ENCODE measurements at places on chromosomes 12 and 14.

GRCh38 chr12:58533652-58534051 lies 386.7 kb downstream of the LRIG3 start:
- DNase-seq: no peak

DNA sequence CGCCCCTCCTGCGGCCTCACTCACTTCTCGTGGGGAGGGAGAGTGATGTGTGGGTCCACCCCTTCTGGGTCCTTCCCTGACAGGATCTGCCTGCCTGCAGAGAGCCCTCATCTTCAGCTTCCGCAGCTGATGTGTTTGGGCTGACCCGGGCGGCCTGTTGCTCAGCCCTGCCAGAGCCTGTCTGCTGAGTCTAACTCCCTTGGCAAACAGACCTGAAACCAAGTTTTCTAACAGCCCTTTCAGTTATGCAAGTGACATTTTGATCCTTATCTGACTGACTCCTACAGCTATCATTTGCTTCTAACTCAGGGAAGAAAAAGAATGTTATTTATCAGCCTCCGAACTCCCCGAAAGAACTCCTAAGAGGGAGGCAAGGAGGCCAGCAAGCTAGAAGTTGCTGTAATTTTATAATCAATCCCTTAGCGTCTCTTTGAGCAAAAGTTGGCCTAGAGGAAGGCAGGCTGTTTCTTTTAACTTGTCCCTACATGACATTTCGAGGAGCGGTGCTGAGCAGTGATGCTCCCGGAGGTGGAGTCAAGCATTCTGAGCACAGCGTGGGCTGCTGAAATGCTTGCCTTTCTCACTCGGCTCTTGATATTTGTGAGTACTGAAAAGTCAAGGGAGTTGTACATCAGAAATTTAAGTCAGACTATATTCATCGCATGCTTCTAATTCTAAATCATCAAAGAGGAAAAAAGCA lies 31.5 kb upstream of the CACNA2D4 start:
- no peak for DNase-seq

DNA sequence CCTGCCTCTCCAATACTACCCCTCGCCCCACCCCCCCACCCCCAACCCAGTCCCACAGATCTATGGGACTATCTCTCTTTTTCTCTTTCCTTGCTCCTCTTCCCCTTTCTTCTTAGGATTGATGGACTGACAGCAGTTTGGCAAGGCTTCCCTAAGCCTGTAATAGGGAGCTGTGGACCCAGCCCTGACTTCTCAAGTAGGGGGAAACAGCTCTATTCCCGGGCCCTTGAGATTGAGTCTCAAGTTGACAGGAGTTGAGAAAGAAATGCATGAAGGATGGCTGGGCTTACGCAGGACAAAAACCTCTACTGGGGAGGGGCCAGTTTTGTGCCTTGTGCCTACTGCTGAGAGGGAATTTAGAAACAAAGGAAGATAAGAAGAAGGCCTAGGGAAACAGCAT lies 60.4 kb downstream of the SMUG1 start:
- no peak for DNase-seq

DNA sequence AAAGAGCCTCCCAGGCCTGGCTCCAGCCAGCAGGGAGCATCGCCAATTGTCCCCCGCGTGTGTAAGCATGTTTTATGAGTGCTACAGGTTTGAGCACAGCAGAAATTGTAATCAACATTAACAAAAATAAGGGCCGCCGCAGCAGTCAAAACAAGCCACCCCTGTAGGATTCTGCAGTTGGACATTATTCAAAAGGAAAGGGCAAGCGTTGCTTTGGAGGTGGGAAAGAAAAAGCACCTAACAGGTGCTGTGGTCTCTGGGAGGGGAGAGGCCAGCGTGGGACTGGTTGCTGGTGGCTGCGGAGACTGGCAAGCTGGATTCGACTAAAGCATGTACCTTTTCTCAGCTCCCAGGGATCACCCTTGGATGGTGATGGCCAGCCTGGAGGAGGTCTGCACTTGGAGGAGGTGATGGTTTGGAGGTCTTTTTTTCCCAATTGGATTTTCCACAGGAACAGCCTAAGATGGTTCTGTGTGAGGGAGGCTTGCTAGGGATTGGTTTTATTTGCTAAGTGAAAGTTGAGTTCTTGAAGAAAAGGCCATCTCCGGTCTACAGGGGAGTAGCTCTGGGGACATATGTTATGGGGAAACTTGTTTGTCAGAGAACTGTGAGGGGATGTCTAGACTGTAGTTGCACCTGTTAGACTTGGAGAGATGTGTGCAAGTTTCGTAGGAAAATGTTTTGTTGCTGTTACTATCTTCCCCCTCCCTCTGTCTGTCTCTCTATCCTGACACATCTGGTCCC lies 2.0 kb downstream of the DYRK2 start:
- DNase-seq: peak; percentile 20

DNA sequence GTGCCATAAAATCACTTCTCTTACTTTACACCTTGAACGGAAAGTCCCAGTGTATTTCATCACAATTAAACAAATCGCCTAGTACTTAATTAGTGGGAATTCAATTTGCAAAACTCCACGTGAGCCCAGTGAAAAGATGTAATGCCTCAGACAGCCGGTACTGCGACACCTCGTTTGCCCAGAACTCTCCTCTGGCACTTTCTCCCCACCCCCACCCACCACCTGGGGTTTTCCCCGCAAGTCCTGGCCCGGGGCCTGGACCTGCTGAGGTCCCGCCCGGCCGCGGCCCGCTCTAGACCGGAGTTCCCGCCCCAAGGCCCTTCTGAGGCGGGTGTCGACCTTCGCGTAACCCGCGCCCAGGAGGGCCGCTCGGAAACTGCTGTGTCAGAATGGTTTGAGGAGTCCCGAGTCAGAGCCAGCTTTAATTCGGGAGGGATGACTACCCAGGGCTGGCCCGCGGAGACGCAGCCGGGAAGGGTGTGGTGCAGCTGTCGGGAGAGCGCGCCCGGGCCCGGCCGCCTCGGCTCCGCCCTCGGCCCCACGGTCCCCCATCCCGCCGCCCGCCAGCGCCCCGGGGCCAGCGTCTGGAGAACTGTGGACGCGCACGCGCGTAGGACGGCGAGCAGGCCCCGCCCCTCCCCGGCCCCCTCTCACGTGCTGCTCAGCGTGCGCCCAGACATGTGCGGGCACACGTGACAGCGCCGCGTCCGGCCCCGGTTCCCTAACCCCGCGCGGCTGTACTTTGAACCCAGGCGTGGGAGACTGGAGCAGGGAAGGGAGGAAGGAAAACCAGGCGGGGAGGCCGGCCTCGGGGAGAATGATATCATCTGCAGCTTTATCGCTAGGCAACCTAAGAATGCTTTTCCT lies 10.8 kb downstream of the BHLHE41 start:
- DNase-seq: peak; percentile 89

- DNase-seq: peak; percentile 51
Observed at GRCh38 chr12:40336573-40337199, 111.9 kb downstream of the LRRK2 start.

DNA sequence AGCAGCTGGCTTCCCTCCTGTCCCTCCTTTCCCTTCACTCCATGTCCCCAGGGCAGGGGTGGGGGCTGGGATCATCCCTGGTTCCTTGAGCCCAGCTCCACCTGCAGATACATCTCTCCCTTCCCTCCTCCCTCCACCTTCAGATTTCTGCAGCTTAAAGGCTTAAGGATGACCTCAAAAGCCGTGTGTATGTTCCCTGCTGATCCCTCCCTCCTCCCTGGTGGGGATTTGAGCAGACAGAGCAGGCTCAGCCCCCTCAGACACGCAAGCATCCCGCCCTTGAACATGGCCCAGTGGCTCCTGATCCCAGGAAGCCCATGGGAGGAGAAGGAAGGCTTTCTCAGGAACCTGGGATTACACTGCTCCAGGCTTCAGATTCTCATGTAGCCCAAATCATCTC lies 82.9 kb upstream of the RIN3 start:
- no peak for DNase-seq

DNA sequence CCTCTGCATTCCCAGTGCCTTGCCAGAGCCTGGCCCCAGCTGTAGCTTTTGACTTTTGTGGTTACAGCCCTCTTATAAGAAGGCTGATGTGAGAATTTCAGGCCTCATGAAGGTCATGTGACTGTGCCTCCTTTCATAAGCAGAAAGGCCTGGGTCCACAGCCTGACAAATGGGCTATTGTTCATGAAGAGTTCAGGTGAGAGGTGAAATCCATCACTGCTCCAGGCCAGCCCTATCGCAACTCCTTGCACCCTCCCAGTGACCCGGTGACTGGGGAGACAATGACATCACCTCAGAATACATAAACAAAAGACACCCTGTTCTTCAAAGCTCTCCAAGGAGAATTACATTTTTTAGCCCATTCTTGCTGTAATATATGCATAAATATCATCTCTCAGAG lies 321.5 kb downstream of the PCNX1 start:
- no peak for DNase-seq

- DNase-seq: no peak
Observed at GRCh38 chr12:93407054-93407962, 29.6 kb downstream of the NUDT4 start.

DNA sequence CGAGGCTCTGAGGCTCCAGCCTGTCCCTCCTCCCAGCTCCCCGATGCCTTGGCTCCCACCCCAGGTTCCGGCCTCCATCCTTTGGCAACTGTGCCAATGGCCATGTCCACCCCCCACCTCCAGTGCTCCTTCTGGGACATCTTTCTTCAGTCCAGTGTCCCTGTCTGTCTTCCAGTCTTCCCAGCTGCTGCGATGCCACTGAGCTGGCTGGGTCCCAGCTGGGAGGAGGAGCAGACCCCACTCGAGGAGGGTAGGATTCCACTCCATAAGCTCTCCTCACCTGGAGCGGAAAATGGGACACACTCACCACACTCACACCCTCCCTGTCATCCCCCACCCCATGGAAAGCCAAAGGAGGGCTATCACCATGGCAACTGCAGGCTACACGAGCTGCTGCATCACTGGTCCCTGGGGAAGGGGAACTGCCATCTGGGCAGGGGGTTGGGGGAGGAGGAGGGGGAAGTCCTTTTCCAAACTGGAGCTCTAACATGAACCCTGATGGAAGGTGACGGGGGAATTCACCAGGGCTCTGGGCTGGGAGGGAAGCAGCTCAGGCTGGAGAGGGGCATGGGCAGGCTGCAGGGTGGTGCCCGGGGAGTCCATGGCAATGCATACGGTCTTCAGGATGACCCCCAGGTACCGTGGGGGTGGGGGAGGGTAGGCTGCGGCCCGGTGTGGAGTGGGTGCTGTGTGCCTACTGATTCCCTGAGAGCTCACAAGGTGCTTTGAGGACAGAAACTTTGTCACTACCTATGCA lies 94.3 kb downstream of the LRRC74A start:
- no peak for DNase-seq

- DNase-seq: no peak
Observed at GRCh38 chr12:54349036-54349435, 15.2 kb downstream of the GPR84 start.

DNA sequence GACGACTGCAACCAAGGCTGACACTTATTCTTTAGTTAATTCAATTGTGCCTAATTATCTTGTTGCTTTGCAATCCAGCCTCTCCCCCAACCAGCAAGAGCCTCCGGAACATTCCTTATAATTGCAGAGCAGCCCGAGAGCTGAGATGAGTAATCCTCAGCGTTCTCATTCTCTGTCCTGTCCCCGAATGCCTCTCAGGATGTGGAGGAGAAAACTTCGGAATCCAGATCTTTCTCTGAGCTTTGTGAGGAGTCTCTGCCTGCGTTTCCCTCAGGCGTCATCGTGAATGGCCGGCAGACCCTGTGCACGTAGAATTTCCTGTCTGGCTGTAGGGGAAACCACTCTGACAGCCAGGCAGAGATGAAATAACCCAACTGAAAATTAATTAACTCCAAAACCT lies 160.5 kb upstream of the DIO3 start:
- DNase-seq: no peak

GRCh38 chr14:21536418-21537089 lies 10.4 kb upstream of the SALL2 start:
- DNase-seq: no peak

- peak; percentile 82 for DNase-seq
Observed at GRCh38 chr12:42141981-42142606, 2.6 kb downstream of the GXYLT1 start.

GRCh38 chr12:49619286-49619685 lies 4.1 kb upstream of the PRPF40B start:
- DNase-seq: no peak

DNA sequence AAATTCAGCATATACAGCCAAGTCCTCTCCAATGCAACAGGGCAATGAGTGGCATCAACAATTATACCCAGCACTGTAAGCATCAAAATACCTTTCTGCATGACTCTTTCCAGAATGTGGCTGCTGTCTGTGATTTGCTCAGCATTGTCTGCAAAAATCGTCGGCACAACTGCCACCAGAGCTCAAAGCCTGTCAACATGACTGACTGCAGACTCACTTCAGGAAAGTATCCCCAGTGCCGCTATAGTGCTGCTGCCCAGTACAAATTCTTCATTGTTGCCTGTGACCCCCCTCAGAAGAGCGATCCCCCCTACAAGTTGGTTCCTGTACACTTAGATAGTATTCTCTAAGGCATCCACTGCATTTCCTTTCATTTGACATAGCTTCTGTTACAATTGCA lies 735 bp downstream of the RNASE6 start:
- no peak for DNase-seq

DNA sequence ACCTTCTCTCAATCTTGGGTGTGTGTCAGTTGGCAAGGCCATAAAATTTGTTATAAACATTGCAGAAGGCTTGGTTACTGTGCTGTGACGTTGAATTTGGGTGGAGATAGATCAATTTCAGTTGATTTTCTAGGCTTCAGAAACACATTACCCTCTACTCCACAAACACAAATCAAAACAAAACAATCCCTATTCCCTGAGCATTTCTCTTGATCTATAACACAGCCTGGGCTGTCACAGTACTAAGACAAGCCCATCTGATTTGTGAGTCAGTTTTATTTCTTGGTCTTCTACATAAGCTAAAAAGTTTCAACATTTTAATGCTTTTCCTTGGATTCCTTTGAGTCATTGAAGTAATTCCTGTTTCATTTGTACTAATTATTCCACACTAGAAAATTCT lies 79.8 kb downstream of the PTPN11 start:
- no peak for DNase-seq

DNA sequence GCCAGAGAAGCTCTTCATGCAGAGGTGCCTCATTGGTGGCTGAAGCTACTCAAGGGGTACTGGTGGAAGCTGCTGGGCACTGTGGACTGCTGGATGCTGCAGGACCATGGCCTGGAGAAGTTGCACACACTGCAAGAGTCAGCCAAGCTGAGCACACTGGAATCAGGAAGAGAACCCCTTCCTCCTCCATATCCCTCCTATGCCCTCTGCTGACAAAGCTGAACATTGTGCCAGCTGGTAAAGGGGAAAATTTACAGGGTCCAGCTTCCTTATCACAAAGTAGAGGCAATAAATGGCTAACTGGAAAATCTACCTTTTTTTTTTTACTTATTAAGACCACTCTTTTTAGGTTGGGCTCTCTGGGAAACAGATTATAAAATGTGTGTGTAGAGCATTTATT lies 6.5 kb downstream of the CCDC175 start:
- peak; percentile 78 for DNase-seq

DNA sequence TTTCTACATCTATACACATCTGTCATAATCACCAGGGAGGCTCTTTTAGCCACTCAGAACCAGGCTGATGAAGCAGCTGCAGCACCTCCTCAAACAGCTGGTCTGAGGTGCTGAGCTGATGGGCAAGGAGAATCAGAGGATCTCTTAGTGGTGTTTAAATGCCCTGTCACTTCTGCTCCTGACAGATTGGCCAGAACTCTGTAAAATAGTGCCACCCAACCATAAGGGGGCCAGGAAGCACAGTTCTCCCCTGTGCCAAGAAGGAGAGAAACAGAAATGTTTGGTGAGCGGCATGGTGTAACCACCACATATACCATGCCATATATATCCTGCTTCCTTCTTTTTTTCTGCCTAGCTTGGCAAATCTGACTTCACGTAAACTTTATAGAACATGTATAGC lies 12.8 kb downstream of the SOCS2 start:
- peak; percentile 36 for DNase-seq

Data from hematopoietic multipotent progenitor cell treated with erythropoietin and hydrocortisone succinate and interleukin-3 and kit ligand, for 4 days (in vitro differentiated cells).